ENCODE measurements at places on chromosomes 11 and 22. TPM values are rescaled to one million over a fixed set of nuclear protein-coding genes. Genes with fewer than 3 reads are reported as not detected.

Gene SHANK3
- total RNA-seq: 0.16 TPM

DNA sequence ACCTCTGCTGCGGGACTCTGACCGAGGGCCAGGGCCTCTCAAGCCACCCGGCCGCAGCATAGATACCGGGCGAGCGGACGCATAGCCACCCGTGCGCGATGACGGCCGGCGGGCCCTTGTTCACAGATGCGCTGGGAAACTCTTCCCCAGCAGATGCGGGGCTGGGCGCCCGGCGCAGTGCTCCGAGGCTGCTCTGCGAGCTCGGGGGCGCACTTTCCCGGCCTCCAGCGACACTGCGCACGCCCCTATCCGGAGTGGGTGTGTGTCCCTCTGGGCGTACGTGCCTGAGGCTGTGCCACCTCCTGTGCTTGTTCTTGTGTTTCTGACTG is 104.7 kb upstream of the E2F8 start:
- H3K27ac ChIP-seq: no peak overlapping the region
- peaks cover 5% of the 10 kb centered on the region for H3K4me1 ChIP-seq
- H3K36me3 ChIP-seq: no peaks in the 10 kb centered on the region
- H3K27me3 ChIP-seq: peaks cover 68% of the 10 kb centered on the region
- DNase-seq: no peak

- peak; percentile 12 for DNase-seq
- H3K27me3 ChIP-seq: peaks cover 3% of the 10 kb centered on the region
- H3K36me3 ChIP-seq: no peaks in the 10 kb centered on the region
Observed at GRCh38 chr22:30606455-30607299, at the start of gene TCN2. TSS of gene TCN2 (plus strand) at chr22:30607174. CDS start at chr22:30607332, 158 bp downstream.

Gene RIN1
- total RNA-seq: 1.5 TPM

Gene APOA4
- not detected for total RNA-seq

Gene MYBPC3
- total RNA-seq: not detected

- H3K36me3 ChIP-seq: peaks cover 45% of the 10 kb centered on the region
- H3K27me3 ChIP-seq: no peaks in the 10 kb centered on the region
- DNase-seq: no peak
- peaks cover 26% of the 10 kb centered on the region for H3K4me1 ChIP-seq
Observed at GRCh38 chr11:111765320-111765983, 737 bp downstream of the PPP2R1B start.

DNA sequence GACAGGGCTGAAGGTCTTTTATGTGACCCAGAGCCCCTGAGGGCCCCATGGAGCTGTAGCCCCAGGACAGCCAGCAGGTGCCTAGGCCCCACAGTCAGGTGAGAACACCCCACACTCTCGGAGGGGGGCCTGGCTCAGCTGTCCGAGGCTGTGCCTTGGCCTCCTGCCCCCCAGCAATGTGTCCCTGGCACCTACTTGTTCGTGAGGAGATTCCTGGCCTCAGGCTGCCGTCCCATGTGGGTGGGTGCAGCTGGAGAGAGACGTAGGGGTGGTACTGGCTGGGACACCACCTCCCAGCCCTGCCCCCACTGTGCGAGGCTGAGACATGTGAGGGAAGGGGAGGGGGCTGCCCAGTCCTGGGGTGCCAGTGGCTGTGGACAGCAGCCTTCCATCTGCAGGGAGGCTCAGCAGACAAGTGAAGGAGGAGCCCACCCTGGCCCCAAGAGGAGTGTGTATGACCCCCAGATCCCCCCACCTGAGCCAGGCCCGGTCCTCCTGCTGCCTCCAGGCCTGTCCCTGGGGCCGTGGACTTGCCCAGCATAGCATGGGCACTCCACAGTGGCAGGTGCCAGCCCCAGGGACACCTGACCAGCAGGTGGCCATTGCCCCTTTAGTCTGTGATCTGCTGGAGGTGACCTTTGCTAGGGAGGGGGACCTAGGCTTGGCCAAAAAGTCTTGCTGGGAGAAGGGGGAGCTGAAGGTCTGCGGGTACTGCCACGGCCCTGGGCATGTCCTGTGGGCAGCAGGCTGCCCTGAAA is 17.0 kb downstream of the IL17REL start:
- H3K36me3 ChIP-seq: no peaks in the 10 kb centered on the region
- peaks cover 3% of the 10 kb centered on the region for H3K4me1 ChIP-seq
- H3K27ac ChIP-seq: no peak overlapping the region
- H3K27me3 ChIP-seq: peaks cover 3% of the 10 kb centered on the region
- H3K4me3 ChIP-seq: no peak overlapping the region
- DNase-seq: no peak

DNA sequence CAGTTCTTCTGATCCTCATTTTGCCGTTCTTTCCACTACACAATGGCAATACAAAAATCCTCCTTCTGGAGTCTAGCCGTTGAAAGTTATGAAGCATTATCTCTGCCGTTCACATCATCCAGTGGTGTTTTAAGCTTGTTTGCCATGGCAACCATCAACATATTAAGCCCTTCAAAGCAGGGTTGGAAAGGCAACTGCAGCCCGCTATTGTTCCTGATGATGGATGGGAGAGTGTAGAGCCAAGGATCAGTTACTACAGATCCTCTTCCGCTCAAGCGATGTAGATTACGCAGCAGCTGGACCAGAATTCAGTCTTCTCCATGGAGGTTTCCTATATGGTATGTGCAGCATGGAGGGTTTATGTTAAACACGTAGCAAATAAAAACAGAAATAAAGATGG is 352.7 kb downstream of the NTM start:
- H3K27me3 ChIP-seq: no peaks in the 10 kb centered on the region
- no peaks in the 10 kb centered on the region for H3K36me3 ChIP-seq
- H3K4me1 ChIP-seq: no peaks in the 10 kb centered on the region
- H3K27ac ChIP-seq: no peak overlapping the region
- DNase-seq: no peak

Gene TEX12
- not detected for total RNA-seq

DNA sequence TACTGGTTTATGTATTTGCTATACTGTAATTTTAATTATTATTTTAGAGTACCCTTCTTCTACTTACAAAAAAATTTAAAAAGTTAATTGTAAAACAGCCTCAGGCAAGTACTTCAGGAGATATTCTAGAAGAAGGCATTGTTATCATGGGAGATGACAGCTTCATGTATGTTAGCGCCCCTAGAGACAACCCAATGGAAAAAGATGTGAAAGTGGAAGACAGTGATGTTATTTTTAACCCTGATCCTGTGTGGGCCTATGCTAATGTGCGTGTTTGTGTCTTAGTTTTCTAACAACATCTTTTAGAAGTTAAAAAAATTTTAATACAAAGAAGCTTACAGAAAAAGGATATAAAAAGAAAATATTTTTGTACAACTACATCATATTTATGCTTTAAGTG is 205.0 kb downstream of the FAM76B start:
- DNase-seq: no peak
- peaks cover 29% of the 10 kb centered on the region for H3K4me1 ChIP-seq
- H3K36me3 ChIP-seq: peaks cover 6% of the 10 kb centered on the region
- H3K27me3 ChIP-seq: no peaks in the 10 kb centered on the region
- no peak overlapping the region for H3K4me3 ChIP-seq

DNA sequence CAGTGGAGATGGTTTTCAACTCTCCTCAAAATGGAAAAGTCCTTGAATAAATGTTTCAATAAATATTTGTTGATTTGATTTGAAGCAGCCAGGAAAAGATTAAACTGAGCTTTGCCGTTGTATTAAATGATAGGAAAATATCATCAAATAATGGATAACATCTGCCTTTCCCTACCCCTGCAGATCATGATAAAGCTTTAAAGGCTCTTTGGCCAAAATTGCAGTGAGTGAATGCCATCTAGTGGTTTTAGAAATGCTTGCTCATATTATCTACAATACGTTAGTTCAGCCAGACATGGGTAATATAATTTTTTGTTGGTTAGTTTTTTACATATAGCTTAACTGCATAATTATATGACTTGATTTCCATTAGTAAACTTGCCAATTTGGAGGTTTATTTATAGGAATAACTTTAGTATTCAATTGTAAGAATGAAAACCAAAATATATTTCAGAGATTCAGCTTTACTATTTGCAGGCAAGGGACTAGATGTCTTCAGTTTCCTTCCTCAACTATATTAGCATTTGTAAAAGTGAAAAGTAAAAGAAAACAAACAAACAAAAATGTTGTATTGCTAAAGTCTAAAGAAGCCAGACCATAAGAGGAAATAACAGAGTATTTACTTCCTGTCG is 159.2 kb downstream of the MSANTD4 start:
- H3K36me3 ChIP-seq: no peaks in the 10 kb centered on the region
- no peaks in the 10 kb centered on the region for H3K27me3 ChIP-seq
- DNase-seq: no peak
- H3K4me1 ChIP-seq: no peaks in the 10 kb centered on the region
- no peak overlapping the region for H3K27ac ChIP-seq

- no peak overlapping the region for H3K4me3 ChIP-seq
- H3K27ac ChIP-seq: no peak overlapping the region
- no peaks in the 10 kb centered on the region for H3K4me1 ChIP-seq
- no peaks in the 10 kb centered on the region for H3K36me3 ChIP-seq
Observed at GRCh38 chr22:24685531-24686190, 82.7 kb downstream of the GGT1 start.

DNA sequence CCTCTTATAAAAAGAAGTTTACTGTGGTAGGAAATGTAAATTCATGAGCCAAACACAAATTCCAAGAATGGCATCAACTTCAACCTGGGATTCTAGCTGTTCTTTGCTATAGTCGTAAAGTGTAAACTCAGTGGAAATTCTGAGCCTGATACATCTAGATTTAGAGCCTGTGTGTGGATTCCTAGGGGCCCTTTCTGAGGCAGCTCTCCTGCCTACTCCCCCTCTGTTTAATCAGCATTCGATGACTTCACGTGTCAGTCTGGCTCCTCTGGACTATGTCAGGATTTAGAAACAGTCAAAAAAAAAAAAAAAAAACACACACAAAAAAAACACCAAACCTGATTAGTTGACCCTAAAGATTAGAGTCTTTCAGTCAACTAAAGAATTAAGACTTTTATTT is 93.1 kb upstream of the SC5D start:
- H3K36me3 ChIP-seq: no peaks in the 10 kb centered on the region
- no peak overlapping the region for H3K27ac ChIP-seq
- H3K4me3 ChIP-seq: no peak overlapping the region
- DNase-seq: no peak

DNA sequence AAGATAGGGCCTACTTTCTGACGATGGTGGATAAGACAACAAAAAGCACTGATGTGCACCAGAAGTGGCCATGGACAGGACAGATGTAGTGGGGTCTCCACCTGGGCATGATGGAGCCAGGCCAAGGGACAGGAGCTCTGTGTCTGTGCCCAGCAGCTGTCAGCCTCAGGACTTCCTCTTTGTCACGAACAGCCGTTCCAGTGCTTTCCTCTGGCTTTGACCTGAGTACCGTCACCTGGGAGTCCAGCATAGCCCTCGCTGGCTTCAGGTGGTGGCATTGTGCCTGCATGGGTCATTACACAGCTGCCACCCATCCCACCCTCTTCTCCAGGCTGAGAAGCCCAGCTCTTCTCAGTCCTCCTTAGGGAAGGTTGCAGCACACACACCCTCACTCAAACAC is 137.8 kb downstream of the GRIK4 start:
- DNase-seq: no peak
- no peak overlapping the region for H3K27ac ChIP-seq
- peaks cover 1% of the 10 kb centered on the region for H3K27me3 ChIP-seq
- H3K4me1 ChIP-seq: no peaks in the 10 kb centered on the region
- H3K4me3 ChIP-seq: no peak overlapping the region
- H3K36me3 ChIP-seq: no peaks in the 10 kb centered on the region

DNA sequence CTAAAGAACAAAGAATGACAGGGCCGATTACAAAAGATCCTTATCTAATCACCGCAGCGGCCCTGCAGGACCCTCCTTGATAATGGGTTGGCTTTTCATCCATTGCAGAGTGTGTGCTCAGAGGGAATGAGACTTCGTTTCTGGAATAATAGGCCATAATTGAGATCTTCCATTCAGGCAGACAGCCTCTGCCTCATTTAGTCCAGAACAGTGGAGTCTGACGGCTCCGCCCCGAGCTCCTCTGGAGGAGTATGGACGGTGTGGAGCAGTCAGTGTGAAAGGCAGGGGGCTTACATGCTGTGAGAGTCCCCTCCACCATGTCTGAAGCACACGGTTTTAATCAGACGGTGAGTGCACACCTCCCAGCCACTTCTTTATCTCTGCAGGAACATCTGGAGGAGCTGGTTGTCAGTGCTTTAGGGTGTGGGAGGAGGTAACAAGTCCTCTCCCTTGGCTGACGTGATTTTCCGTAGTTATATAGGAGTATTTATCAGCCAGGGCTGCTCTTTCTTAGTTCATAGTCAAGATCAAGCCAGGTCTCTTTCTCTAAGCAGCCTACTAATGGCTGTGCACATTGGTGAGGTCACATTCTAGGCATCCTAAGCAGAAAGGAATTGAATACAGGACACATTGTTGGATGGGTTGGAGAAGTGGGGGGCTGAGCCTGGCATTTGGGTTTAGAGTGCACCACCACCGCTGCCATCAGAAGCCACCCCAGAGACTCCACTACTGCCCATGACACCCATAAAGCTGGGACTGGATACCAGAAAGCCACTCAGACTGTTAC is 1477.9 kb downstream of the TBC1D22A start:
- H3K4me3 ChIP-seq: no peak overlapping the region
- no peak for DNase-seq
- H3K36me3 ChIP-seq: no peaks in the 10 kb centered on the region
- peaks cover 4% of the 10 kb centered on the region for H3K4me1 ChIP-seq
- no peak overlapping the region for H3K27ac ChIP-seq
- H3K27me3 ChIP-seq: no peaks in the 10 kb centered on the region

- peak overlapping the region; percentile 68 for H3K27ac ChIP-seq
- DNase-seq: no peak
- H3K4me1 ChIP-seq: peaks cover 44% of the 10 kb centered on the region
Observed at GRCh38 chr22:49855251-49855911, 1.7 kb downstream of the ZBED4 start.

DNA sequence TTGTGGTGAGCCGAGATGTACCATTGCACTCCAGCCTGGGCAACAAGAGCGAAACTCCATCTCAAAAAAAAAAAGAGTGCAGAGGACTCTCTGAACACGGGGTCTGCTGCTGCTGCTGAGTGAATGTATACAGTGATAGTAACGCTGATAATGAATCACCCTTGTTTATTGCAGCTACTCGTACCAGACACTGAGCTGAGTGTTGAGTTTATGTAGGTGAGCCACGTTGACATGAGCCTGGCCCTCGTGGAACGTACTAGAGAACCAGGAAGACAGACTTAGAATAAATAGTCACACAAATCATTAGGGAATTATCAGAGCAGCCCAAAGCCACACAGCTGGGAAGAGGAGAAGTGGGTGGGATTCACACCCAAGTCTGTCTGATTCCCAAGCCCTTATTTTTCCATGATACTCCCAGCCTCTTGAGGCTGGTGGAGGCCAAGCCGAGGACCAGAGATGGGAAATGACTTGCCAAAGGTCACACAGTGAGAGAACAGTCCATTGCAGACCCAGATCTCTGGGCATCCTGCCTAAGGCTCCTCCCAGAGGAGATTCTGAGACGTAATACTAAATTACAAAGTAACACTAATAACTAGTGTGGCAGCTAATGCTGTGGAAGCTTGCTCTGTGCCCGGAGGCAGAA is 34.8 kb downstream of the MB start:
- H3K4me3 ChIP-seq: no peak overlapping the region
- no peaks in the 10 kb centered on the region for H3K36me3 ChIP-seq
- no peak overlapping the region for H3K27ac ChIP-seq
- no peaks in the 10 kb centered on the region for H3K4me1 ChIP-seq
- no peaks in the 10 kb centered on the region for H3K27me3 ChIP-seq

Data from activated T-helper 2 cell treated with anti-CD3 and anti-CD28 coated beads, Interferon-gamma antibody, Interleukin-2, Interleukin-4, amounts not matched to agents 10 μg/mL and 5 μg/mL and 100 μg/mL, durations not matched to agents 14 hours and 24 hours and 36 hours (primary cell).